ENCODE measurements at places on chromosomes 1 and 21.
A peak's percentile ranks its signal among the peaks of the same experiment; 100 is the strongest.

DNA sequence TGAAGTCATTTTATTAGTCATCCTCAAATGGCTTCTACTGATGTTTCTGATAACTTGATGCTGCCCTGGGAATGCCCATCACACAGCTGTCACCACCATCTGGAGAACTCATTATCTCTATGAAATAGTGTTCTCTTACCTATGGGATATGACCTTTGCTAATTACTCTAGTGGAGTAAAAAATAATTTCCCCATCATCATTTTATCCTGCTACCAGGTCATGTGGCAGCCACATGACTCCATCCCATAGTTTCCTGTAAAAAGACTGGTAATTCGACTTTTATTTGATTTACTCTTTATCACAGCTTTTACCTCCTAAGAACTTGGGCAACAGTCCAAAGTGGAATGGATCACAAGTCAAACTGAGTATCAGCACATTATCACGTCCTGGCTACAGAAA is 76.1 kb upstream of the USP25 start:
- no peak for DNase-seq

DNA sequence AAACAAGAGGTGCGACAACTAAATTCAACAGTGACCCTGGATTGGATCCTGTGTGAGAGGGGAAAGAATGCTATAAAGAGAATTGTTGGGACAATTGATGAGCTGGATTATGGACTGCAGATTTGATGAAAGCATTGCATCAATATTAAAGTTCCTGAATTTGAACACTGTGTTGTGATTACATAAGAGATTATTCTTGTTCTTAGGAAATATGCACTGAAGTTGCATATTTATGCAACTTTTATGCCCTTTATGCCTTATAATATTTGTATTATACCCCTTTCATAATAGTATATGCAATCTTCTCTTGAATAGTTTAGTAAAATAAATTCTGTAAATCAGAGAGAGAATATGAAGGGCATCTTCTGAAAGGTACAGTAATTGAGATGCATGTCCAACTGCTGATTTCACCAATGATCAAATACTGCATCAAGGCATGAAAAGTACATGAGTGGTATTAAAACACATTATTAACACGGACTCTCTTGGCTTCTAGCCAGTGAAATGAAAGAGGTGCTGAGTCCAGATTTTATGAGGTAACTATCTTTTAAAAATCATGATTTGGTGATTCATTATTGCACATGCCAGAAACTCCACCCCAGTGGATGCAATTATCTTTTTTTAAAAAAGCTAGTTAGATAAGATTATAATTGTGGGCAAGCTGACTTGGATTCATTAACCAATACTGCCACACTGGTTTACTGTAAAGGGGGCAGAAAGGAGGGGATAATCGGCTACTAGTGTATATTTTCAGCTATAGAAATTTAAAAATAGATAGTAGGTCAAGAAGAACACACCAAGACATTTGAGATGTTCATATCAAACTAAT is 19.9 kb upstream of the LPAR3 start:
- DNase-seq = no peak

DNA sequence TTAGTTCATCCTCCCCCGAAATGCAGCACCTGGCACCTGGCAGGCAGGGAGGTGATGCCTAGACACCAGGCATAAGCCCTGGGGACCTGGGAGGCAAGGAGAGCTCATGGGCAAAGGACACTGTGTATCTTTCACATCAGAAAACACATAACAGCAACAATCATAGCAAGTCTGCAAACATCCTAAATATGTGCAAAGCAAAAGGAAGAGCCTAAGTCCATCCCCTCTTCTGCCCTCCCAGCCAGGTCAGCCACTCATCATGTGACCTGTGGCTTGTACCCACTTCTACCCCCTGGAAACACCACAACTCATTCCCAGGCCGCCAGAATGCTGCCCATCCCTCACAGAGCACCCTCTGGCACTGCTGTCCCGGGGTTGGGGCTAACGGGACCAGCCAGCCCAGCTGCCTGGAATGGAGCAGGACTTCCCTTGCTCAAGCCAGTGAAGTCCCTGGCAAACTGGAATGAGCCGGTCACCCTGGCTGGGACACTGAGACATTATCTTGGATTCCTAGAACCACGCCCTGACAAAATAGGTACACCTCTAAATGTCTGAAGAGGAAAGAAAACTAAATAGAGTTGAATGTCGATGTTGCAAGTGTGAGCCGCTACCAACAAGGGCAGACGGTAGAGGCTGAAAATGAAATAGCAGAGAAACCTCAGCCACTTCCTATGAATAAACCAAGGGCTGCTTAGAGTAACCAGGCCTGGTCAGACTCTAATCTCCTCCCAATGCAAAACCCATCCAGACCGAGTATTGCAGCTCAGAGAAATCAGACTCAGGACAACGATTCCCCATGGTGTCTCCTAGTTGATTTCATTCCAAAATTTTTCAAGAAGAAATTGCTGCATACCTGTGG is 29.4 kb downstream of the TMPRSS2 start:
- DNase-seq = no peak

DNA sequence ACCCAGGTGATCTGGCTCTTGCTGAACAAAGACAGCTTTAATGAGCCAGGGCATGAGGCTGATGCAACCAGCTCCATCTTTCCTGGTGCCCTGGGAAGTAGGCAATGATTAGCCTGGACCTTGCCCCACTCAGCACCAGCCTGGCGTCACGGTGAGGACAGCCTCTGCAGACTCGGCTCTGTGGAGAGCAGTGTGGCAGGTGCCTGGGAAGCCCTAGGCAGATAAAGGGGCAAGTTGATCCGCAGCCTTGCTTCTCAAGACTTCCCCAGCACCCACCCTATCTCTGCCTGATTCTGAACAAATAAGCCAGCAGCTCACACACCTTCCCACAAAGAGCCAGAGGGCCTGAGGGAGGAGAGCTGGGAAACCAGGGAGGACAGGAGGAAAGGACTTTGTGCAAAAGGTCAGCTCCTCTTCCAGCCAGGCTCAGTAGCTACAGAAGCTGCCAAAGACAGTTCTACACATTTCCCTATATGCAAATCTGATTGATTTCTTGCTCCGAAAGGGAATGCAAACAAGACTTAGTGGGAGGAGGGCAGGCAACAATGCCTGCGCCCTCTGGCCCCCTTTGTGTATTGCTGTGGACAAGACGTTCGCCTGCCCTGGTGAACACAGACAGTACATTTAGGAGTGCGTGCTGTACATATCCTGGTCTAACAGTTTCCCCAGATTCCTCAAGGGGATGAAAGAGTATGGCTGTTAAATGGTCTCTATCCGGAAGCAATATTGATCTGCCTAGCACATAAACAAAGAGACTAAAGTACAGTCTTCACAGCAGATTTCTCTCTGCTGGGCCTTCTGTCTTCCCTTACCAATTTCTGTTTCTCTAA is 63.8 kb downstream of the BCAR3 start:
- no peak for DNase-seq

DNA sequence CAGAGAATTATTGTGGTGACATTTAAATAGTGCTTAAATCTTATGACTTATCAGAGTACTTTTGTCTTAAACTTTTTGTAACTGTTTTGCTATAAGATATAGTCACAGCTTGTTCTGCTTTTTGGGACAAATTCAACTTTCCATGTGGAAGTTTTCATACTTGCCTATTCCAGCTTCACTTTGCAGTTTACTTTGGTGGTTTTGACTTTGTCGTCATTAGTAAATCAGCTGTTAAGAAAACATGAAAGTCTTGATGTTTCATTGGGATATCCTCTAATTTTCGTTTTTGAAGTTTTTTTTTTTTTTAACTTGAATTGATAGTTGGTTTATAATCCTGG is 31.3 kb downstream of the SDCCAG8 start:
- DNase-seq = no peak

GRCh38 chr1:65688215-65688566 is 104.5 kb upstream of the PDE4B start:
- DNase-seq = no peak

DNA sequence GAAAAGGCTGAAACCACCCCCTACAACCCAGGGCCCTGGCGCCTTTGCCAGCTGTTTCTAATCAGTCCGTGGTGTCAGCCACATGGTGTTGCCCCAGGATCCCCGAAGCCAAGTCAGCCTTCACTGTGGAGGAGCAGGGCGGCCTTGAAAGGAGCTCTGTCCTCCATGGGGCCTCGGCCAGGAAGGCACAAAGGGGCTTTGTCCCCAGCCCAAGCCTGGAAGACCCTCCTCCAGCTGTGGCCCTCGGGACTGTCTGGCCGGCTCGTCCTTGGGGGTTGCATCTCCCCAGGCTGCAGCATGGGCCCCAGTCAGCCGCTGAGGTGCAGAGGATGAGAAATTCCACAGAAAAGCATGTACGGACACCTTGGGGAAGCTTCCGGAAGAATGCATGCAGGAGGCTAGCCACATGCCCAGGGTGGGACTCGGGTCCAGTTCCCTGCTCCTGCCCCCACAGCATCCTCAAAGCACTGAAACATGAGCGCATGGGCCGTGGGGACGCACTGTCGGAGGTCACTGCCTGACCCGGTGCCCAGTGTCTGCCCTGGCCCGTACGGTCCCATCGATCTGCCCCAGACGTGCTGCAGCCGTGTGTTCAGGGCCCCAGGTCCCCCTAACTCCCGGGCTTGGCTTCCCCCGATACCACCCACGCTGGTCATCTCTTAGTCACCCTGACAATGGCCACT is 38.6 kb upstream of the POFUT2 start:
- DNase-seq = no peak

- DNase-seq = no peak
Measured at GRCh38 chr1:165753934-165754333, 14.7 kb downstream of the TMCO1 start.

DNA sequence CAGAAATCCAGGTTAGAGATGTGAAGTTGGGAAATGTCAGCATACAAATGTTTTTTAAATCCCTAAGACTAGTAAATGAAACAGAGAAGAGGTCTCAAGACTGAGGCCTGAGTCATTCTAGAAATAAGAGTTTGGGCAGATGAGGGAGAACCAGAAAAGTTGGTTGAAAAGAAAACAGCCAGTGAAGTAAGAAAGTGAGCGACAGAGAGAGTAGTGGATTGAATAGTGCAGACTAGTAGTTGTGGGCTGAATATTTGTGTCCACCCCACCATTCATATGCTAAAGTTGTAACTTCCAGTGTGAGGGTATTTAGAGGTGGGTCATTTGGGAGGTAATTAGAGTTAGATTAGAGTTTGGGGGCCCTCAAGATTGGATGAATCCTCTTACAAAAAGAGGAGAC is 889.2 kb downstream of the TTLL7 start:
- DNase-seq = no peak

GRCh38 chr21:36471254-36471723 is 8.6 kb downstream of the CLDN14 start:
- no peak for DNase-seq

GRCh38 chr1:7989762-7990428 is 28.4 kb downstream of the PARK7 start:
- DNase-seq = no peak

DNA sequence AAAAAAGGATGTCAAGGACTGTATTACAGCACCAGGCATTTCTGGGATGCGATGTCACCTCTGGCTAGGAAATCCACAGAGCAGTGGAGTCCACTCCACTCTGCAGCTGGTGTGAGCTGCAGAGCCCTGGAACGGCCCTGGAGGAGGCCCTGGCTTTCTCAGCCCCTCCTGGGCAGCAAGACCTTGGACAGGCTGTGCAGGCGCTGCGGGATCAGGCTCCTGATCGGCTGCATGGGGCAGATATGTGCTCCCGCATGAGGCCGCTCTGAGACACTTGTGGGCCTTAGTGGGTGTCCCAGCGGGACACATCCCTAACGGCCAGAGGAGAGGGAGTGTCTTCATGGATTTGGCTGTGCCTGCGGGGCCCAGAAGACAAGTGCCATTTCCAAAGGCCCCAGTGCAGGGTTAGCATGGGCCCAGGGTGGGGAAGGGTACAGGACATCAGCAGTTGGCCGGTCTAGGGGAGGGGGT is 6.2 kb downstream of the DNMT3L start:
- DNase-seq = no peak

DNA sequence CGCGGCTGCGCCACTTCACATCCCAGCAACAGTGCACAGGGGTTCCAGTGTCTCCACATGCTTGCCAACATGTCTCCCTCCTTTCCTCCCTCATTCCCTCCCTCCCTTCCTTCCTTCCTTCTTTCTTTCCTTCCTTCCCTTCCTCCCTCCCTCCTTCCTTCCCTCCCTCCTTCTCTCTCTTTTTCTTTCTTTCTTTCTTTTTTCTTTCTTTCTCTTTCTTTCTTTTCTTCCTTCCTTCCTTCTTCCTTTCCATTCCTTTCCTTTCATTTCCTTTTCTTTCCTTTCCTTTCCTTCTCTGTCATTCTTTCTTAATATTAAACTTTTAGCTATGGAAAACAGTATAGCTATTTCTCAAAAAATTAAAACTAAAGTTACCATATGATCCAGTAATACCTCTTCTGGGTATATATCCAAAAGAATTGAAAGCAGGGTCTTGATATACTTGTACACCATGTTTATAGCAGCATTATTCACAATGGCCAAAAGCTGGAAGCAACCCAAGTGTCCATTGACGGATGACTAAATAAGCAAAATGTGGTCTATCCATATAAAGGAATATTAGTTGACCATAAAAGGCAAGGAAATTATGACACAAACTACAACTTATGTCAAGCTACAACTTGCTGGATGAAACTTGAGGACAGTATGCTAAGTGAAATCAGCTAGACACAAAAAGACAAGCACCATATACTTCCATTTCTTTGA is 55.0 kb upstream of the TLR5 start:
- no peak for DNase-seq

GRCh38 chr1:2636733-2637132 is 3.9 kb upstream of the MMEL1 start:
- DNase-seq = no peak

DNA sequence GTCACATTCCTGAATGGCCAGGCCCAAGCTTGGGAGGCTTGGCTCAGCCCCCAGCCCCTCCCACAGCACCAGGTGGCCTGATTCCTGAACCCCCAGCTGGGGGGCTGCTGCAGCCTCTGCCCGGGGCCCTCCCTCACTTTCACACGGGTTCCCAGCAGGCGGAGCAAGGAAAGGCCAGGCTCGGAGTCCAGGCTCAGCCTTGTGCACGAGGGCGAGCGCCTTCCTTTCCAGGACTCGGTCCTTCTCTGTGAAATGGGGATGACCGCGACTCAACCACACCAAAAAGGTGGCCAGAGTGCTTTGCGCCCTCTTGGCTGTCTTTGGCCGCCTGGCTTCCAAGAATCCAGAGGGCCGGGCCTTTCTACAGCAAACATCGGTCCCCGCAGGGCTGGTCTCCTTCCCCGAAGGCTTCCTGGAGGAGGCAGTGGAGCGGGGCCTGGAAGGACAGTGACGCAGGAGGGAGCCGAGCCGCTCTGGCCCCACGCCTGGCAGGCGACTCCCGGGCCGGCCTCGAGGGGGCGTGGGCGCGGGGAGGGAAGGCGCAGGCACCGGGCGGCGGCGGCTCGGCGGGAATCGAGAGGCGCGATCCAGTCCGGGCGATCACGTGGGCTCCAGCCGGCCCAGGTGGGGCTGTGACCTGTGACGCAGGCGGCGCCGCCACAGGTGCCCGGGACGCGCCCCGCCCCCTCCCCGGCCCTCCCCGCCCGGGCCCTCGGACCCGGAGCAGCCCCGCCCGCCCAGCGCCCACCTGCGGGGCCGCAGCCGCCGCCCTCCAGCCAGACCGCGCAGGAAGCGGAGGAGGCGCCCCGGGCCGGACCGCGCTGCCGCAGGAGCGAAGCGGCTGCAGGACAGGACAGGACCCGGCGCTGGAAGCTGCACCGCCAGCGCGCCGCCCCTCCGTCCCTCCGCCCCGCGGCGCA is at the start of gene ARHGEF16:
Gene ARHGEF16 (plus strand): TSS at position 775 of the 920 bp plus-strand sequence. CDS start 8,420 bp downstream, outside the sequence.
- DNase-seq = peak; percentile 80
